Sigmoid colon (tissue), 7 donors: ENCODE measurements at places on chromosomes 7 and 10. TPM values are rescaled to one million over a fixed set of nuclear protein-coding genes. Genes with fewer than 3 reads are reported as not detected.

The AOAH gene
- 13.9 TPM for total RNA-seq

The RNF32 gene
- 0.83 TPM for total RNA-seq

The COG5 gene
- total RNA-seq, result 32.1 TPM

The MCU gene
- 19.4 TPM for total RNA-seq

The PTN gene
- 52.3 TPM for total RNA-seq

The CLEC2L gene
- 10.0 TPM for total RNA-seq

The TBX20 gene
- total RNA-seq, result not detected

The AKR1C3 gene
- total RNA-seq, result 6.1 TPM

The DLX6 gene
- total RNA-seq, result not detected

The CXCL12 gene
- 72.1 TPM for total RNA-seq

The FZD8 gene
- total RNA-seq, result 11.3 TPM

The ZNF3 gene
- 28.0 TPM for total RNA-seq

The GRB10 gene
- 83.6 TPM for total RNA-seq

DNA sequence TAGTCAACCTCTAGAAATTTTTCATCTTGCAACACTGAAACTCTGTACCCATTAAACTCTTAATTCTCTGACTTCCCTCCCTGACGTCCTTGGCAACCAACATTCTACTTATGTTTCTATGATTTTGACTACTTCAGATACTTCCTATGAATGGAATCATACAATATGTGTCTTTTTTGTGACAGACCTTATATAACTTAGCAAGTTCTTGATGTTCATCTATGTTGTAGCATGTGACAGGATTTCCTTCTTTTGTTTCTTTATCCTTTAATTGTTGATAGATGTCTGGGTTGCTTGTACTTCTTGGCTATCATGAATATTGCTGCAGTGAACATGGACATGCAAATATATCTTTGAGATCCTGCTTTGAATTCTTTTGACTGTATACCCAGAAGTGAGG, 240.8 kb downstream of the ADK start:
- no peak overlapping the region for H3K4me3 ChIP-seq
- H3K4me1 ChIP-seq, result no peaks in the 10 kb centered on the region
- no peak overlapping the region for H3K27ac ChIP-seq
- H3K36me3 ChIP-seq, result no peaks in the 10 kb centered on the region

- H3K27ac ChIP-seq, result peak overlapping the region; percentile 99
- H3K4me3 ChIP-seq, result no peak overlapping the region
- no peaks in the 10 kb centered on the region for H3K27me3 ChIP-seq
- no peaks in the 10 kb centered on the region for H3K36me3 ChIP-seq
- DNase-seq, result peak; percentile 27
Observed at GRCh38 chr10:132399117-132400035, 2.4 kb downstream of the PWWP2B start.

- peaks cover 4% of the 10 kb centered on the region for H3K36me3 ChIP-seq
- H3K4me1 ChIP-seq, result peaks cover 29% of the 10 kb centered on the region
- DNase-seq, result no peak
- H3K27ac ChIP-seq, result peak overlapping the region; percentile 95
- peak overlapping the region; percentile 74 for H3K4me3 ChIP-seq
Observed at GRCh38 chr7:150406312-150406566, 27.1 kb downstream of the ZNF775 start.

DNA sequence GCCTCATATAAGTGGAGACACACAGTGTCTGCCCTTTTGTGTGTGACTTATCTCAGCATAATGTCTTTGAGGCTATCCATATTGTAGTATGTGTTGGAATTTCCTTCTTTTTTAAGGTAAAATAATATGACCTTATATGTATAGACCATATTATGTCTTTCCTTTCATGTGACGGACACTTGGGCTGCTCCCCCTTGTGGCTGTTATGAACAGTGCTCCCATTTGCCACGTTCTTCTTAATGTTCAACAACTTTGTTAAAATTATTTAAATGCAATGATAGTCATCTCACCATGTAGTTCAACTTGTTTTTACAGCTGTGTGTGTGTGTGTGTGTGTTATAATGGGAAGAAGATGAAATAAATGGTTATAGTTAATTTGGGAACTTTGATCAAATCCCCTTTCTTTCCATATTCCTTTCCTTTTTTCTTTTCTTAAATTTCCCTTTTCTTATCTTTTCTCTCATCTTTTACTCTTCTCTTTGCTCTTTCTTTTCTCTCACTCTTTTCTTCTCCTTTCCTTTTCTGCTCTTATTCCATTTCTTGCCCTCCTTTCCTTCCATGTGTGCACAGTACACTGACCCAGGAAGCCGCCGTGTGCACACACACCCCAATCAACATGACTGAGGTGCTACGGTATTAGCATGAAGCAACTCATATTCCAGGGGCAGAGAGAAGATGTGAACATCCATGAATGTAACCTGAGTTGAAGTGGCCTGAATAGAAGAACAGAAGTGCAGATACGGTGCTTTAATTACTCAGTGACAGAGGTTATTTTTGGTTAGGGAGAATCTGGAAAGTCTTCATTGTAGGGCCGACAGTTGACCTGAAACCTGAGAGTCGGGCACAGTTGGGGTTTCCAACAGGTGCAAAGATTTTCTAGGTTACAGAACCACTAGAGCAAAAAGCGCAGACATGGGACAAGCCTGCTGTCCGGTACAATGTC, 596.6 kb downstream of the SDK1 start:
- H3K4me1 ChIP-seq, result no peaks in the 10 kb centered on the region
- no peak for DNase-seq
- H3K36me3 ChIP-seq, result no peaks in the 10 kb centered on the region
- H3K27me3 ChIP-seq, result no peaks in the 10 kb centered on the region
- no peak overlapping the region for H3K4me3 ChIP-seq
- no peak overlapping the region for H3K27ac ChIP-seq

DNA sequence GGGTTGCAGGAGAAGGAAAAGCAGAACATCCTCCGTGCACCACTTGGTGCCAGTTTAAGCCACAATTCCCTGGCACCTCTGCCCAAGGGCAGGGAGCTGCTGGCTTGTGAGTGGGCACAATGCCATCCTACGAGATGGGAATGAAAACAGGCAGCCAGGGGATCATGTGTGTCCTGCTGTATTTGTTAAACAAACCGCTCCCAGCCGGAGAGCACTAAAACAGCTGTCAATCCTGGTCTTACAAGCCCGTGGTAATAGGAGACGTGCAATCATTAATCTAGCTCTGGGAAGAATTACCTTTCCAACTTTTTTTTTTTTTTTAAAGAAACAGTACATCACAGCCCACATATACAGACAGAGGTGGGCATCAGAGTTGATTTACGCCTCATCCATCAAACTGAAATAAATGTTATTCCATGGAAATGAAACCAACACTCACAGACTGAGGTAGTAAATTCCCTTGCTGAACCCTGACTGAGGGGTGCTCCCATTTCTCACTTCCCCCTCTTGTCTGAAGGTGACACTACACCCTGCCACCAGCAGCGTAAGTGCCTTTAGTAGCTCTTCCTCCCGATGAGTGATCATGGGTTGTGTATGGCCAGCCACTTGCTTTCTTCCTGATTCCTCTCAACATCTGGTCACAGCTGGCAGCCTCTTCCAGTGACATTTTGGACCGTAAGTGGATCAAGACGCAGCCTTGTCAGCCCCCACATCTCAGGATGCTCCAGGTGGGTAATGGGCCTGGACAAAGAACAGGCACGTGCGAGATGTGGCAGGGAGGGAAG, 143.8 kb downstream of the TEX36 start:
- H3K4me1 ChIP-seq, result no peaks in the 10 kb centered on the region
- no peaks in the 10 kb centered on the region for H3K27me3 ChIP-seq
- no peak overlapping the region for H3K27ac ChIP-seq
- no peaks in the 10 kb centered on the region for H3K36me3 ChIP-seq

- no peaks in the 10 kb centered on the region for H3K4me1 ChIP-seq
- peaks cover 45% of the 10 kb centered on the region for H3K27me3 ChIP-seq
- no peak overlapping the region for H3K4me3 ChIP-seq
- H3K36me3 ChIP-seq, result no peaks in the 10 kb centered on the region
- DNase-seq, result no peak
- H3K27ac ChIP-seq, result no peak overlapping the region
Observed at GRCh38 chr10:5360318-5360915, 4.3 kb upstream of the UCN3 start.

- H3K36me3 ChIP-seq, result no peaks in the 10 kb centered on the region
- no peak for DNase-seq
- H3K27me3 ChIP-seq, result no peaks in the 10 kb centered on the region
- no peaks in the 10 kb centered on the region for H3K4me1 ChIP-seq
- H3K4me3 ChIP-seq, result no peak overlapping the region
- H3K27ac ChIP-seq, result no peak overlapping the region
Observed at GRCh38 chr10:66259836-66260235, 666.0 kb upstream of the LRRTM3 start.

DNA sequence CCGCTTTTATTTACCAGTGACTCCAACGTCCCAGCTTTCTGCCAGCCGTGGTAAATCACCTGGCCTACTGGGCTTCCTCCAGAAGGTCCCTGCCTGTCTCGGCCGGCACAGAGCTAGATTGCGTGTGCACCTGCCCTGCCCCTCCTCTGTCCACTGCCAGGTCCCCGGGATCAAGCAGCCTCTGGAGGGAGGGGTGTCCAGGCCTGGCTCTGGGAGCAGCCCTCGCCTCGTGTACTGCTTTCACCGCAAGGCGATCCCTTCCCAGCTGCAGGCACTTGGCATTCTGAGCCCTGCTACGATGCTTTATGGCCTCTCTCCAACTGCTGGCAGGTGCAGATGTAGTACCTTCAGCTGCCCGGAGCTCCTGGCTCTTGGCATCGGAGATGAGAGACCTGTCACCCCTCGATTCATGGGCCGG, 7.4 kb downstream of the SLC29A3 start:
- no peaks in the 10 kb centered on the region for H3K36me3 ChIP-seq
- H3K27ac ChIP-seq, result no peak overlapping the region
- H3K27me3 ChIP-seq, result no peaks in the 10 kb centered on the region

DNA sequence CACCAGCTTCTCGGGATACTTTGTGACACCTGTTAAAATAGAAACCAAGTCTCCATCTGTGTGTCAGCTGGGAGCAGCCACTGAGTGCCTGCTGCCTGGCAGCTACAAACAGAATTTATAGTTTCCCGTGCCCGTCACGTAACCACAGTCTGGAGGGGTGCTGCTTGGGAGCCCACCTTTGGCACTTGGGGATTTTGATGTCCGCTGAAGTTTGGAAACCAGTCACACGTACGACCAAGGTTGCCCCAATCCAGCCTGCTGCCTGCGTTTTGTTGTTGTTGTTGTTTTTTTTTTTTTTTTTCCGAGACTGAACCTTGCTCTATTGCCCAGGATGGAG, 1.6 kb downstream of the TRRAP start:
- peak overlapping the region; percentile 97 for H3K27ac ChIP-seq
- peaks cover 20% of the 10 kb centered on the region for H3K36me3 ChIP-seq
- H3K27me3 ChIP-seq, result no peaks in the 10 kb centered on the region

DNA sequence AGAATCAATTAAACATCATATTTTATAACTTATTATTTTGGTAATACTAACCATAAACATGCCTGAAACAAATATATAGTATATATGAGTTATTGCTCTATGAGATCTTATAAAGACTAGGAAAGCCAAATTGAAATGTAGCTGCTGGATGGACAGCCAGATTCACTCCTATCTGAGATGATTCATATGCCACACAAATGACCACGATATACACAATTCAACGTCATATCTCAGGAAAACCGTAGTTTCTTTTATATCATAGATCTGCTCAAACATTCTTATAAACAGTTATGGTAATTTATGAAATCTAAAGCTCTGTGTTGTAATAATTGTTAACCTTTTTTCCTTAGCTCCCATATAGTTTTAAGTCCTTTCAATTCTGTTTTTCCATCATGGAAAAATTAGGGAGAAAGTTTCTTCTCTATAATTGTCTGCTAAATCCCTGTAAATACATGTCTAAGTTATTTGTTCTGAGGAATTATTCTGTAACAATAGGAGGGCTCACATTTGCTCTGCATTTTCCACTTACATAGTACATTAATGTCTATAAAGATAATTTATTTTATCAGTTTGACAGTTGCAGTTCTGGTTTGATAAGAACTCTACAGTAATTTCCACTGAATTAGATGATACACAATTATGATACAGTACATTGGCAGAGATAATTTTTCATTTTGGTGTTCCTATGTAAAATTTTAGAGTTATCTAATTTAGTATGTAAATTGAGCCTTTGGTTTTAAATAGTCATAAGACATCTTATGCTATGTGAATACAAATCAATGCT, 42.7 kb downstream of the GNAT3 start:
- no peak overlapping the region for H3K27ac ChIP-seq
- no peaks in the 10 kb centered on the region for H3K36me3 ChIP-seq
- H3K4me3 ChIP-seq, result no peak overlapping the region
- no peak for DNase-seq
- H3K4me1 ChIP-seq, result no peaks in the 10 kb centered on the region
- no peaks in the 10 kb centered on the region for H3K27me3 ChIP-seq

- DNase-seq, result no peak
- H3K36me3 ChIP-seq, result no peaks in the 10 kb centered on the region
- no peak overlapping the region for H3K27ac ChIP-seq
- H3K4me1 ChIP-seq, result no peaks in the 10 kb centered on the region
Observed at GRCh38 chr7:140484479-140484878, 5.2 kb upstream of the MKRN1 start.

GRCh38 chr10:119284679-119285096, 77.3 kb downstream of the GRK5 start:
- H3K36me3 ChIP-seq, result no peaks in the 10 kb centered on the region
- H3K27me3 ChIP-seq, result no peaks in the 10 kb centered on the region
- H3K4me1 ChIP-seq, result peaks cover 89% of the 10 kb centered on the region
- peak; percentile 88 for DNase-seq
- no peak overlapping the region for H3K4me3 ChIP-seq
- no peak overlapping the region for H3K27ac ChIP-seq

DNA sequence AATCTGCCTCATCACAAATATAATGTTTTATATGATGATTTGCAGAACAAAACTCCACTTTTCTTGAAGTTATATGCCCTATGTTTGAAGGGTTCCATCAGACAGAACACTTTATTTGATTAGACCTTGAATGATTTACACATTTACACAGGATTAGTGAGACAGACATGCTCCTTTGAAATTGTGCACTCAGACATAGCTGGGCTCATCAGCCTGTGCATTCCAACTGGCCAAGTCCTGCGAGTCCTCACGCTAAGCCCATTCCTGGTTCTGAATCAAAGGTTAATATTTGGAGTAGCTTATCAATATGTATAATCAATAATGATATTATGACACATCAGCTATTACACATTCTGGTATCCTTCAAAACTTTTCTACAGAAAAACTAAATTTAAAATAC, 173.6 kb downstream of the MBL2 start:
- H3K27ac ChIP-seq, result no peak overlapping the region
- no peak for DNase-seq
- H3K4me3 ChIP-seq, result no peak overlapping the region
- no peaks in the 10 kb centered on the region for H3K4me1 ChIP-seq
- no peaks in the 10 kb centered on the region for H3K36me3 ChIP-seq

GRCh38 chr7:112891698-112892097, 101.5 kb upstream of the TMEM168 start:
- no peak overlapping the region for H3K4me3 ChIP-seq
- no peak overlapping the region for H3K27ac ChIP-seq
- H3K36me3 ChIP-seq, result peaks cover 20% of the 10 kb centered on the region
- no peaks in the 10 kb centered on the region for H3K4me1 ChIP-seq
- no peak for DNase-seq

GRCh38 chr10:122532601-122533296, 27.8 kb upstream of the DMBT1 start:
- no peaks in the 10 kb centered on the region for H3K4me1 ChIP-seq
- no peak overlapping the region for H3K27ac ChIP-seq
- DNase-seq, result no peak

- no peak overlapping the region for H3K4me3 ChIP-seq
- H3K36me3 ChIP-seq, result no peaks in the 10 kb centered on the region
- no peak for DNase-seq
Observed at GRCh38 chr10:94131885-94132284, 138.2 kb downstream of the PLCE1 start.
